ENCODE measurements at places on chromosomes 2 and 18. TPM values are rescaled to one million over a fixed set of nuclear protein-coding genes. Genes with fewer than 3 reads are reported as not detected.

- no peak for ATAC-seq
Observed at GRCh38 chr2:71596011-71596410, 142.7 kb downstream of the DYSF start.

- ATAC-seq = peak; percentile 97
Observed at GRCh38 chr2:151670346-151670745, 63.9 kb downstream of the NEB start.

DNA sequence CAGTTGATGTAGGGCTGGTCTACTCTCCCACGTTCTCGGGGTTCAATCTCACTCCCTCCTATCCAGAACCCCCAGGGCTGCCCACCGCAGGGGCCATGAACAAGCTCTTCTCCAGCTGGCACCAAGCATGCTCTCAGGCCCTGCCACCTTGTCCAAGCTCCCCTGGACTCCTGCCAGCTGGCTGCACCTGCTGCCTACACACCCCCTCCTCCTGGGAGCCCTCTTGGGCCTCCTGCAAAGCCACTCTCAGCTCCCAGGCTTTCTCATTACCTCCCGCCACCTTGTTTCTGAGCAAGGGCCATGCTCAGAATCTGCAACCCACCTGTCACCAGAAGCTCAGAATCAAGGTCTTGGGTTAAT lies 56.0 kb downstream of the HDAC4 start:
- no peak for ATAC-seq

DNA sequence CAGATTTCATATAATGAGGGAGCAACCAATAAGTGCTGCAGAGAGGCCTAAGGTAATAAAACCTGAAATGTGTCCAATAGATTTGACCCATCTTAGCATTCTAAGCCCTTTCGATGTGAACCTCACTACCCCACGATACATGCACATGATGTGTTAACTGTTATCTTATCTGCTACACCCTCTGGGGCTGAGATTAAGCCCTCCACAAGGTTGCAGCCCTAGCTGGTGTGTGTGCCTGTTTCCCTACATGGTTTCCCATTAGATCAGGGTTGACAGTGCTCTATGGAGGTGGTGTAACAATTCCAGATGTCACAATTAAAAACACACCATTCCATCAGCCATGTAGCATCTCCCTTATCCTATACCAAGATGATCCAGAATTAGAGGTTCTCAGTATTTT lies 68.9 kb upstream of the THSD7B start:
- ATAC-seq = no peak

DNA sequence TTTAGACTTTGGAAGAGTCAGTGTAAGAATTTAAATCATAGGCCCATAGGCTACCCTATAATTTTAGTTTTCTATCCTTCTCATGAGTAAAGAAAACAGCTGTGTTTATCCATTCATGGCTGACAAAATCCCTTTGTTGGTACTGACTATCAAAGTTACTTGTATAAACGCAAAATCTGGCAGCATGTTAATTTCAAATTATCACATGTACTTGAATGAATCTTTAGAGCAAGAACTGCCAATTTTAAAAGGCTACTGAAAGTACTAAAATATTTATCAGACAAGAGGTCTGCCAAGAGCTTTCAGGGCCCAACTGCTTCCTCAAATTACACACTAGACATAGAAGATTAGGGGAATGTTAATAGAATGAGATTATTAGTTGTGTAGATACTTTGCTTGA lies 66.6 kb downstream of the MYL12B start:
- ATAC-seq = no peak

DNA sequence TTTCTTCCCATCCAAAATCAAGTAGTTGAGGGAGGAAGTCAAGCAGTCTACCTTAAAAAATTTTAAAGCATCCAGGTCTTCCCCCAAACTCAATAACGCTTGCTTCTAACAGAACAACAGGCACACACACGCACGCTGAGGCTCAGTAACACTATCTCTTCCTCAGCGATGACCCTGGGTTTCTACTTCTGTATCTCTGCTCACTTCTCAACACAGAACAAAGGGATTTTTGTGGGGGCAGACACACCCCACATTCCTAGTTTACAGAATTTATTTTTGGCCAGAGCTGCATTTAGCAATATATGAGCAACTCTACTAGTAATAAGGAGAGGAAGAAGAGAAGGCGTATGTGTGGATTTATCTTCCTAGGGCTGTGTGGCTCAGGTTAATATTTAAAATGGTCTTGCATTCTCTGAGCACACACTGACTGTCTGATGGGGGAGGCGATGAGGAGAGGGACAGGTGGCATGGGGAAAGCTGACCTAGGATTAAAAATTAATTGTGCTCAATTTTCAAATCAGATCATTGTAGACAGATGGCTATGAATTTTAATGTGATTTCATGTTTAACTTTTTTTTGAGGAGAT lies 71.3 kb upstream of the PPM1B start:
- ATAC-seq = no peak

GRCh38 chr2:60675301-60675700 lies 80.8 kb upstream of the PAPOLG start:
- no peak for ATAC-seq

- no peak for ATAC-seq
Observed at GRCh38 chr18:70973626-70974025, 684.8 kb downstream of the SOCS6 start.

DNA sequence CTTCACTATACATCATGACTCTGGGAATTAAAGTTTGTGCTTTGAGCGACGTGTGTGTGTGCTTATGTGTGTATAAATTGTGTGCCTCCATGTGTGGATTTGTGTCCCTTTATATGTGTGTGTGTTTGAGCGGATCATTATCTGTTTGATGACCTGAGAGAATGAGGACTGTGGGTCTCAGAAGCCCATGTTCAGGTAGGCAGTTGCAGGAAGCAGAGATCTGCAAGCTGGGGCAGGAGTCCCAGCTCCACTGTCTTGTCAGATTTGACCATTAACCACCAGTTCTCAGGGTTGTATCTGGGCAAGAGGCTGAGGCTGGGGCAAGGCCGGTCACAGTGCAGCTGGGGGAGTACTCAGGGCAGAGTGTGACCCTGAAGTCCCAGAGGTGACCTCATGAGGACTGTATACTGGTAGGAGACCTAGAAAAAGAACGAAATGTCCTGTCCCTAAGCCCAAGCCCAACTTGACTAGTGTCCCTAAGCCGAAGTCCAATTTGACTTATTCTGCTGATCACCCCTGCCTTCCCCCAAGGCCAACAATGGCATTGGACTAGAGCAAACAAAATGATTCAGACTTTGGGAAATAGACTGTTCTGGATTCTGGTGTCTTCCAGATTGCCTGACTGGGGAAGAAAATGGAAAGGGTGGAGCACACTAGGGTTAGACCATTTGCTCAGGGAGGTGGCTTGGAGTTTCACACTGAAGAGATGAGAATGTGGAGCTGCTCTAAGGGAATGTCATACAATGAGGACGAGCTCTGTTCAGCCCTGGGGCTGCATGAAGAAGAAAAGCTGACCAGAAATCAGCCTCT lies 28.1 kb downstream of the RHOB start:
- ATAC-seq = no peak

- ATAC-seq = no peak
Observed at GRCh38 chr2:10246831-10247230, 55.9 kb upstream of the HPCAL1 start.

GRCh38 chr2:236444187-236444586 lies 125.4 kb upstream of the ACKR3 start:
- ATAC-seq = no peak

DNA sequence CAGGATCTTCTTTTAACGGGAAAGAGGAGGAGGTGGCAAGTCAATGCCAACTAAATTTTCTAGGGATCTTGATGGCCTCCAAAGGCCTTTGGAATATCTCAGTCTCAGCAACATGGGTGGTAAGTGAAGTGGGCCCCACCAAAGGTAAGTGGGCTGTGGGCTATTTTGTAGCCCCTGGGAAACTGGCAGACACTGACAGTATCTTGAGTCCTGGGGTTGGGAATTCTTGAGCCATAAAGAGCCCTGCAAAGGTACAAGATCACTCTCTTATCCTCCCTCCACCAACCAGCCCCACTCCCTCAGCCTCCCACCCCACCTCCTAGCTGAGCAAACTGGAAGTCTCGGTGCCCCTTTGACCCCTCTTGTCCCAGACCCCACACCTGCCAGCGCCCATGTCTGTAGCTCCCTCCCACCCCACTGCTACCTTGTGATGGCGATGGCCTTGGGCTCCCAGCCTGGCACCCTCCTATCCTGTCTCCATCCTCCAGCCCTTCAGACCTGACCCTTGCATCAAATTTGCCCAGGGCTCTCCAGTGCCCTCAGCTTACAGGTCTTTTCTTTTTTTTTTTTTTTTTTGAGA lies 8.5 kb downstream of the ATP6V1B1 start:
- no peak for ATAC-seq

GRCh38 chr2:8452979-8453903 lies 228.6 kb upstream of the ID2 start:
- peak; percentile 65 for ATAC-seq

GRCh38 chr2:86562485-86562921 lies 740 bp downstream of the CHMP3 start:
- ATAC-seq = no peak

DNA sequence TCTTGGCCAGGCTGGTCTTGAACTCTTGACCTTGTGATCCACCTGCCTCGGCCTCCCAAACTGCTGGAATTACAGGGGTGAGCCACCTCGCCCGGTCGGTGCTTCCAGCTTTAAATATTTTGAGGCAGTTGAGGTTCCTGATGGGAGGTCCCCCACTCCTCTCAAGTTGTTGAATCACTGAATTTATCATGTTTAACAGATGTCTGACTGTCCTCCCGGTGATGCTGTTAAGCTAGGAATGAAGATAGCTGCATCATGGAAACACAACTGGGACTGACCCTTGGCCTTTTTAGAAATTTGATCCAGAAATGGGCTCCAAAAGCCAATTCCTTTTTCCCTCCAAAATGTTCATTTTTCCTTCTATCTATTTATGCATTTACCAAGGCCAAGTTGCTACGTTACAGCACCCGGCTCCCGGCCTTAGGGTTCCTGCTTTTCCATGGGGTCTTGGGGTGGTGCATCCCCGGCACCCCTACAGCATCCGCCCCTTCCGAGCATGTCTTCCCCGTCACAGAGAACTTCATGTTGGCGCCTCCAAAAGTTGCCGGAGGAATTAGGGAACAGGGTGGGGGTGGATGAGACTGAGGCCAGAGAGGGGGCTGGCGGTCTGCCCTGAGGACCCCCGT lies 43.9 kb downstream of the PAX8 start:
- peak; percentile 8 for ATAC-seq

- no peak for ATAC-seq
Observed at GRCh38 chr18:68282232-68282631, 432.7 kb downstream of the TMX3 start.

GRCh38 chr18:12571630-12572029 lies 86.3 kb downstream of the SPIRE1 start:
- no peak for ATAC-seq

Gene HRH4
- total RNA-seq = 2.2 TPM

Gene C18orf32
- total RNA-seq = 17.4 TPM

Gene LOXL3
- 2.0 TPM for total RNA-seq

Gene LRP2
- 0.22 TPM for total RNA-seq

Gene POTEF
- not detected for total RNA-seq

Gene TLX2
- 0.39 TPM for total RNA-seq

Gene RBM45
- 13.4 TPM for total RNA-seq

Gene KLHL41
- not detected for total RNA-seq

Gene KDM3A
- total RNA-seq = 204 TPM

Gene CCL20
- total RNA-seq = 137 TPM

Data from activated T-helper 17 cell treated with anti-CD3 and anti-CD28 coated beads, Interleukin-2, amount 50 U/mL, for 72 hours (primary cell).